ENCODE measurements at places on chromosomes 11 and 22.

DNA sequence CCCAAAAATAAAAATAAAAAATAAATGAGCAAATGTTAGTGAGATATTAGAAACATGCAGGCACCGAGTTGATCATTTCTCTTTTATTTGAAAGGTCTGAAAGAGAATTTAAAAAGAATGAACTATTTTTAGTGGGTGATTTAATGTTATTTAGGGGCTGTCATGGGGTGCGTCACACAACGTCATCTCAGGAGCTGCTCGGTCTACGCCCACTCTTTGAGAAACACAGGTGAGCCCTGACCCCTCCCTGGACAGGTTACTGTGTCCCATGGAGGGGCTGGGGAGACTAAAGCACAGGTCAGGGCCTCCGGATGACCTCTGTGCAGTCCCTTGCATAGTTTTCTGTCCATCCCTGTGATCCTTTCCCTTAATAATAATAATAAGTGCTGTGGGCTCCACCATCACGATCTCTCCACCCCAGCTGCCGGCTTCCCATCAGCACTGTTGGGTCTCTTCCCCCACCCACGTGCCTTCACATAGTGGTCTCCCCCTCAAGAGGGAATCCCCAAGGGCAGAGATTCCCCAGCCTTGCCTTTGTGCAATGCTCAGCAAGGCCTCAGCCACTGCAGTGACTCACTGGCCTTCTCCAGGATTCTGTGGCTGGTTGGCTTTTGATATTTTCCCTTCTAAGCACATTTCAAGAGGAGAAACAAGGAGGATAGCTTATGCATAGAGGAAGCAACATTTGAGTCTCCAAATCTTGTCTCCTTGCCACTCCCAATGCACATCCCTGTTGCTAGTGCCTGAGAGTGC is 159.9 kb downstream of the TTC17 start:
- peak; percentile 39 for DNase-seq

- peak; percentile 66 for DNase-seq
Observed at GRCh38 chr11:122105044-122105758, 10.8 kb downstream of the BLID start.

GRCh38 chr11:15430381-15430780 is 315.7 kb downstream of the INSC start:
- no peak for DNase-seq

DNA sequence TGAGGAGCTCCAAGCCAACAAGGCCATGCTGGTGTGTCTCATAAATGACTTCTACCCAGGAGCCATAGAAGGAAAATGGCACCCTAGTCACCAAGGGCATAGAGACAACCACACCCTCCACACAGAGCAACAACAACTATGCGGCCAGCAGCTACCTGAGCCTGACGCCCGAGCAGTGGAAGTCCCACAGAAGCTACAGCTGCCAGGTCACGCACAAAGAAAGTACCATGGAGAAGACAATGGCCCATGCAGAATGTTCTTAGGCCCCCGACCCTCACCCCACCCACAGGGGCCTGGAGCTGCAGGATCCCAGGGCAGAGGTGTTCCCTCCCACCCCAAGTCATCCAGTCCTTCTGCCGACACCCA is 28.0 kb downstream of the IGLL5 start:
- no peak for DNase-seq

- no peak for DNase-seq
Observed at GRCh38 chr11:20840341-20840740, 171.0 kb downstream of the NELL1 start.

- DNase-seq, result peak; percentile 88
Observed at GRCh38 chr22:36065775-36066544, 37.3 kb upstream of the RBFOX2 start.

DNA sequence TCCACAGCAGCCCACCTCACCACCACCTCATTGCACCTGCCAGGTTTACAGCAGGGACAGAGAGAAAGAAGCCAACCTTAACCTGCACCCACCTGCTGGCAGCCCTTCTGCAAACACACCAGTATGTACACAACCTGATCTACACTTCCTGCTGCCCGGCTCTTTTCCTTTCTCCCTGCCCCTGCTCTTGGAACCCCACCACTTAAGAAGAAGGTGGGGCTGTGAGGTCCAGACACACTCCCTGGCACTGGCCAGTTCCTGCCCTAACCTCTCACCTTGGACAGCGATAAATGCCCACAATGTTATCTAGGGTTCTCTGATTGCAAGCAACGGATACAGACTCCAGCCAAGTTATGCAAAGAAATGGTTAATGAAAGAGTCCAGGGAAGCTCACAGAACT is 10.8 kb upstream of the SLC35C1 start:
- no peak for DNase-seq

DNA sequence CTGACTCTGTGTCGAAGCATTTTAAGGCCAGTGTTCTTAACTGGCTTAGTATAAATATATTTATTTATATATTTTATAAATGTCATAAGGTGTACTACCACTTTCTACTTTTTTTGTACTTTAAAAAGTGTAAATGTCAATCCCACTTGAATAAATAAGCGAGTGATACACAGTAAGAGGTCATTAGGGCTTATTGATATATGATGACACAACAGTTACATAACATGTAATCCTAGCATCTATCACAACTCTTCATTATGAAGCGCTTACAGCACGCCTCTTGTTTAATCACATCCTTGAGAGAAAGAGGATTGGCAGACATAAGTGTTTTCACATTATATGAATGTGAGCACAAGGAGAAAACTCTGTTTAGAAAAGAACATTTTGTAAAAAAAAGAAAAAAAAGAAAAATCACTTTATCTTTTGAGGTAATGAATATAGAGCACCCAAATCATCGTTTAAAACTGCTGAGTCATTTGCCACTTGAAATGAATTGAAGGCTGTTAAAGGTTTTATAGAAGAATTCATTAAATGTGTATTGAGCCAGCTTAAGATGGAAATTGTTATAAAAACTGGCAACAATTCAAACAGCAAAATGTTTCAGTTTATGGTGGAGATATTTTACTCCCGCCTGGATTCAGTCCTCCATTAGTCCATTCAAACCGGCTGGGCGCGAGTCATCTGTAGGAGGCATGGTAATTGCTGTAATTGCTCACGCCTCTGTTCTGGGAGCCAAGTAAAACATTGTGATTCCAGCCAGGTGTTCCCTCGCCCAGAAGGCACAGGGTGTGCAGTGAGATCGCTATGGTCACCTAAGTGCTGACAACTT is 627.3 kb upstream of the KIRREL3 start:
- no peak for DNase-seq

GRCh38 chr11:2527621-2528291 is 82.9 kb downstream of the KCNQ1 start:
- no peak for DNase-seq

GRCh38 chr22:20549232-20549841 is 41.9 kb downstream of the MED15 start:
- peak; percentile 84 for DNase-seq

DNA sequence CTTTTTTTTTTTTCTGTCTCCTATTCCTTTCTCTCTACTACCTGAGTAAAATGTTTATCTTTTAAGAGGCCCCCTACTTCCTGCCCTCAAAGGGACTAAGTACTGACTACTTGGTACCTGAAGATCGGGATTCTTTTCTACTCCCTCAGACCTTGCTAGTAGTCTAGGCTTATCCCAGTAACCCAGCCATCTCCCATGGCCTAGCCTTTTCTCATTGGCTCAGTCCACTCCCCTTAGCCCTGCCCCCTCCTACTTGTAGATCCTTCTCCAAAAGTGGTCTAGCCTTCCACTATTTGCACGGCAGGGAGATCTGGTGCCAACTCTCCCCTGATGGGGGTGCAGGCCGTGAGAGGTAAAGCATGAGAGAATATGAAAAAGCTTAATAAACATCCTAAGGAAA is 133.7 kb downstream of the RCN1 start:
- DNase-seq, result no peak

DNA sequence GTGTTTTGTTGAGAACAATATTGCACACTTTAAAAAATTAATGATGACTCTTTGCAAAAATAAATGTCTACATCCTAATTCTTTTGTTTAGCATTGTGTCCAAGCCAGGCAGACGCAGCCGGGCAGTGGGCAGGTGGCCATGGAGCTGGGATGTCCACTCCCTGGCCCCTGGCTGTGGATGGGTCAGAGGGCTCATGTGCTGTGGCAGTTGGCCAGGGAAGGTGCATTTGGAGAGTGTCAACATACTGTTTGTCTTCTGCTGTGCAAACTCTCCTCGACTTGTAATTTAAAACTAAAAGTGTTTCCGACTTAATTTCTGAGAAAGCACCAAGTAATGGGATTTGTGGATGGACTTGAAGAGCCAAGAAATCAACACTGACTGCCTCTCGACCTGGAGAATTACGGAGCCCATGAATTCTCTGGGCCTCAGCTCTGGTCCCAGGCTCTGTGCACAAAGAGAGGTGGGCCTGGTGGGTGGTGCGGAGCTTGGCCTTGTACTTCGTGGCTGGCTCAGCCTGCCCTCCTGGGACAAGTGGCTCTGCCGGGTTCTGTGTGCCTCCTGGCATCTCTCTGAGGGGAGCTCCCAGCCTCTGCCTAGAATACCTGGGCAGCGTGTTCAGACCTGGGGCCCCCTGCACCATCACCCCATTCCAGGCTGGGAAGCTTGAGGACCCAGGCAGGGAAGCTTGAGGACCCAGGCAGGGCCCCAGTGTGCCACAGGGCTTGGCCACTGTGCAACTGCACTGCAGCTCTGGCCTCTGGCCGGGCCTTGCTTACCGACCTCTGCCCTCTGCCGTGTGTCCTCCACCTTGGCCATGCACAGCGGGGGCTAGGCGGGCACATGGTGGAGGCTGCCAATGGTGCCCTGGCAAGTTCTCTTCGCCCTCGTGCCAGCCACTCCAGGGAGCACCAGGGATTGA is 46.4 kb downstream of the RTN4R start:
- DNase-seq, result no peak

DNA sequence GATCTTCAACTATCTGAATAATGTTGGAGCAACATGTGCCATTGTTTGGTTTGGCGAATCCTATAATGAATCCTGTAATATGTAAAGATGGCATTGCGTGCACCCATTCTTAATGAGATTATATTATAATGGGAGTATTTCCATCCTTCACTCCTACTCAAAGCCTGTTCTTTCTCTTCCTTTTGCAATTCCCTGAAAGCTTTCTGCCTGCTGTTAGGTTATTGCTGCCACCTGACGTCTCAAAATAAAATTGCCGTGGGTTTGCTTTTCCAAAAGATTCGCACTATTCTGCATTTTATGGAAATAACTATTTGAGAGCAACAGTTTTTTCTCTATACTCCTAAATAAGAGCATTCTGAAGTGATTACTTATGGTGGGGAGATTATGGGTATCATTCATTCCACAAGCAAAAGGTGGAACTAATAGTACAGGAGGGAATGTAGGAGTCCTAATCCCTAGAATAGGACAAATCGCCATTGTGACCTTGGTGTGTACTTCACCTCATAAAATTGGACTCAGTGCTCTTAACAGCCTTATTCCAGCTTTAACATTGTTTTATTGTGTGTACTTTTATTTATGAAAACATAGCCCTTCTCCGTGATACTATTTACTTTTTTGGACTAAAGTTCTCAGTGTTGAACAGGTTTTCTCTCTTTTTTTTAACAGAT is 69.6 kb upstream of the ALKBH3 start:
- no peak for DNase-seq

GRCh38 chr22:33327348-33327860 is 269.2 kb upstream of the SYN3 start:
- DNase-seq, result no peak

- no peak for DNase-seq
Observed at GRCh38 chr11:88277349-88277915, 60.1 kb downstream of the CTSC start.

GRCh38 chr11:8693010-8693551 is 10.5 kb downstream of the RPL27A start:
- peak; percentile 37 for DNase-seq

DNA sequence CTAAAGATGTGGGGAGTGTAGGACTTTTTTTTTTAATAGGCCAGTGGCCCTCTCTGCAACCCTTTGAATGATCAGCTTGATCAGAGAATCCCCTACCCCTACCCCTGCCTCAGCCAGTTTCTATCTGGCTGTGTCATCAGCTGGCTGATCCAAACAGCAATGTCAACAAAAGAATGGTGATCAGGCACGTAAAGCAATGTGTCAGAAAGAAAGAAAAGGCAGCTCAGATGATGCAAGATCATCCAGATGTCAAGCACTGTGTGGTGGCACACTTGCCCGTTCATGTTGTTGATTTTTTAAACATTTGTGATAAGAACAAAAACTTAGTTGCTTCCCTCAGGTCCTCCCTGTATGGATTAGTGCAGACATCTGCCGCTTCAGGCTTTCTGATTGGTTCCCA is 26.3 kb upstream of the EHF start:
- no peak for DNase-seq

DNA sequence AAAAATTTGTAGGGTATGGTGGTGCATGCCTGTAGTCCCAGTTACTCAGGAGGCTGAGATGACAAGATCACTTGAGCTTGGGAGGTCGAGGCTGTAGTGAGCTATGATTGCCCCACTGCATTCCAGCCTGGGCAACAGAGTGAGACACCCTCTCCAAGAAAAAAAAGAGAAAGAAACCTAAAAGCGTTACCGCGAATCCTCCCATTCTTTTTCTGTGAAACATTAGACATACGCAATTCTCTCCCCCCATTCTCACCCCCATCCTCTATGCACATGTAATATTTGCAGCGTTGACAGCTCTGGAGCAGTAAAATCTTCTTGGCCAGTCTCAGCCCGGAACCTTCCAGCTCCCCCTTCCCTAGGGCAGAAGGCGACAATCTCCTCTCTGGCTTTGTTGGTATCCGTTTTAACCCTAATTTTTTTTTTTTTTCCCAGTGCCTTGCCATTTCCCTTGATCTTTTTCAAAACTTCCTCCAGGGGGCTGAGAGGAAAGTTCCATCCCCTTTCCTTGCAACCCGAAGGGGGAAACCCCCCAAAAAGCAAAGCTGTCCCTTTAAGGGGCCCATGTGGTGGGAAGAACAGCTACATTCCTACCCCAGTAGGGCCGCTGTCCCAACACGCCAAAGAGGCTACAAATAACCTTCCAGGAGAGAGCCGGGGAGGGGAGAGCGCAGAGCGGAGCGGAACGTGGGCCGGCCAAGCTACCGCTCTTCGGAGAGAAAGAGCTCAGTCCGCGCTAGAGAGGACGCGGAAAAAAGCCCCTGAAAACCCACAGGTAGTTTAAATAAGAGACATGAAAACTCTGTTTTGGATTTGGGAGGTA is 1.9 kb downstream of the LRP4 start:
- peak; percentile 60 for DNase-seq

DNA sequence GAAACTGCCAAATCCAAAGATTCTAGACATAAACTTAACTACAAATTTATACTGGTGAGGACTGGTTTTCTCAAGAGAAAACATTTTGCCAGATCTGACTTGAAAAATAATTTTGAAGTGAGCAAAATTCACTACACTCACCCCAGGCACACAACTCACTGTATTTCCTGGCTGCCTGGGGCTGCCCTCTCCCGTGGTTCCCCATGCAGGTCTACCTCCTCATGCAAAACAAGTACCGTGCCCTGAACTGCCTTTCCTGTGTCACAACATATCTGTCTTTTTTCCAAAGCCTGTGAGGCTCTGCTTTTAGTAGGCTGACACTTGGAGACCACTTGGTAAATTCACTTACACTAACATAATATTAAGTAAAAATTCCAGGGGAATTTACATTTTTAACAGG is 76.4 kb downstream of the LIF start:
- DNase-seq, result no peak

DNA sequence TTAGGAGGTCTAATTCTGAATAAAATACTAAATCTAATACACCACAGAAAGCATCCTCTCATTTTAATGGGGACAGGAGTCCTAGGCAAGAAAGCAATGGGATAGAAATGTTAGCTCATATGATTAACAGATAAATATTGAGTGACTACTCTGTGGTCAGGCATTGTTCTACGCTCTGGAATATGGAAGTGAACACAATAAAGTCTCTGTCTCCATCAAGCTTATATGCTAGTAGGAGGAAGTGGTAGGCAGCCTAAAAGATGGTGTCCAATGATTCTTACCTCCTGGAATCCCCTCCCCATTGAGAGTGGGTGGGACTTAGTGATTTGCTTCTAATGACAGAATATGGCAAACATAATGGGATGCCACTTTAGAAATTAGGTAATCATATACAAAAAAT is 160.3 kb upstream of the PDGFD start:
- no peak for DNase-seq

Measured in amniotic epithelial cell (primary cell).